ENCODE measurements at places on chromosomes 16 and 17.

GRCh38 chr17:63221939-63222338 lies 224.2 kb downstream of the CYB561 start:
- no peak for DNase-seq

GRCh38 chr16:5633845-5634440 lies 536.3 kb upstream of the EEF2KMT start:
- no peak for DNase-seq

- no peak for DNase-seq
Measured at GRCh38 chr17:71378741-71379140, 742.1 kb upstream of the SOX9 start.

GRCh38 chr16:1351215-1351581 lies 480 bp downstream of the TSR3 start:
- no peak for DNase-seq

DNA sequence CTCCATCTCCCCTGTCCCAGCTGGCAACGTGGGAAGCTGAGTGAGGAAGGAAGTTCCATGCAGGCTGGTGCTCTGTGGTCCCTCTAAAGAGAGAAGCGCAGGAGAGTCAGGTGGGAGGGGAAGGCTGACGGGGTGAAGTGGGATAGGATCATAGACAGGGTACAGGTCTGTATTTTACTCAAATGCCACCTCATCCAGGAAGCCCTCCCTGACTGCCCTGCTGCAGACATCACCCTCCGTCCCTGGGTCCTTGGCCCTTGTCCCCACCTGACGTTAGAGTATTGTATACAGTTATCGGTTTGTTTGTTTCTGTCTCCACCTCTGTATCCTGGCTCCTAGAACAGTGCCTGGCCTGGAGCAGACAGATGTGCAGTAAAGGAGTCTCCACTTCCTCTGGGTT lies 11.7 kb downstream of the CANT1 start:
- no peak for DNase-seq

GRCh38 chr16:31301708-31302400 lies 42.1 kb downstream of the ITGAM start:
- no peak for DNase-seq

DNA sequence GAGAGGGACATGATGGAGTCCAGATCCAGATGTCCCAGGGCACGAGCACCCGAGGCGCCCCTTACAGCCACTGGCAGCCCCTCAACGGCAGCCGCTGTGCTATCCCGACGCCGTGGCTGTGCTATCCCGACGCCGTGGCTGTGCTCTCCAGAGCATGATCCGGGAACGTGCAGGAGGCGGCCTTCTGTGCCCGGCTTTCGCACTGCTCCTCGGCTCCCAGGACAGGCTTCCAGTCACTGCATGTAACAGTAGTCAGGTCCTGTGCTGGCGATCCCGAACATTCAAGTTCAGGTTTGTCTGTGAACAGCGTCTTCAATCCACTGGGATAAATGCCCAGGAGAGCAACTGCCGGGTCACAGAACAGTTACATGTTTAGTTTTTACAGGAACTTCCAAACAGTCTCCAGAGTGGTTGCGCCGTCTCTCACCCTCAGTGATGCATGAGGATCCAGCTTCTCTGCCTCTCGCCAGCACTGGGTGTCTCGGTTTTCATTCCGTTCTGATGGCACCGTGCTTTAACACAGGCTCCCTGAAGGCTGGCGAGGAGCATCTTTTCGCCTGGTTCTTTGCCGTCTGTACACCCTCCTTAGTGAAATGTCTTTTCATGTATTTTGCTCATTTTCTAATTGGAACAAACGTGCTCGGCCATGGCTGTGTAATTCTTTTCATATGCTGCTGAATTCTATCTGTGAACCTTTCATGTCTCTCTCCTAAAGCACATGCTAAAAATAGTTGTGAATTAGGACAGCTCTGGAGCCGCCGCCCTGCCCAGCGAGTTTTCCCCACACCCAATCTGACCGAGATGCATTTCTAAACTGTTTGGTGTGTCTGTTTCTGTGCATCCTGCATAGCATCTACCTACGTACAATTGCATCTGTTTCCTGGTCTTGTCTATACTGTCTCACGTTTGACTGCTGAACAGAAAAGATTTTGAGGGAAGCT lies 72.6 kb upstream of the METRNL start:
- no peak for DNase-seq

GRCh38 chr17:48961516-48962233 lies 6.7 kb downstream of the GIP start:
- peak; percentile 89 for DNase-seq

DNA sequence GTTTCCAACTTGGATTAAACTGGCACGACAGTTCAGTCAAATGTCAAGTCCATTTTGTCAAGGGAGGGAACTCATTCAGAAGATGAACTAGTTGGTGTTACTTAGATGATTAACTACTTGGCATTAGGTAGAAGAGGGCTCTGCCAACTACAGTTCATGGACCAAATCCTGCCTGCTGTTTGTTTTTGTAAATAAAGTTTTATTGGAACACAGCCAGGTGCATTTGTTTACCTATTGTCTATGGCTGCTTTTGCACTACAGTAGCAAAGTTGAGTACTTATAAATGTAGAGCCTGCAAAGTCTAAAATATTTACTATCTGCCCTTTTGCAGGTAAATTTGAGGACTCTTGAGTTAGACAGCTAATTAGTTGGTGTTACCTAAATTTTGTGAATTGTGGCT lies 410.0 kb downstream of the MAF start:
- DNase-seq: no peak

GRCh38 chr17:27754549-27754948 lies 45.8 kb downstream of the NOS2 start:
- DNase-seq: no peak

GRCh38 chr17:6592173-6592572 lies 35.8 kb upstream of the PITPNM3 start:
- DNase-seq: no peak

DNA sequence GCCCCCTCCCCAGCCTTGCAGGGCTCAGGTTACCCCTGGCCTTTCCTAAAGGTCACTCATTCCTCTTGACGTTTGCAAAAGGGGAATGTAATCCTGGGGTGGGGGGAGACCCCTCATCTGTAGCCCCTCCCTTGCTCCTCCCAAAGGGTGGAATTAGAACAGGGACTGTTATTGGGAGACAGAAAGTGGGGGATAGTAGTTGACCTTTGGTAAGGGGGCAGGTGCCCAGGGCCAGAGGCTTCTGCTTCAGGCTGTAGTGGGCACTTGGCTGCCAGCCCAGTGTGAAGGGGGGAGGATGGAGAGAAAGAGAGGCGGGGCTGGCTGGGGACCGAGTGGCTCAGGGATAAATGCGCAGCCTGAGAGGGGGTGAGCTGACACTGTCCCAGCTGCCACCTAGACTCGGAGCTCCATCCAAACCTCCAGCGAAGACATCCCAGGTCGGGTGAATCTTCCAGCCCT lies at the start of gene ENO3:
Gene ENO3 (plus strand): TSS at position 374 of the 459 bp plus-strand sequence. CDS start 711 bp downstream, outside the sequence.
- peak; percentile 78 for DNase-seq

DNA sequence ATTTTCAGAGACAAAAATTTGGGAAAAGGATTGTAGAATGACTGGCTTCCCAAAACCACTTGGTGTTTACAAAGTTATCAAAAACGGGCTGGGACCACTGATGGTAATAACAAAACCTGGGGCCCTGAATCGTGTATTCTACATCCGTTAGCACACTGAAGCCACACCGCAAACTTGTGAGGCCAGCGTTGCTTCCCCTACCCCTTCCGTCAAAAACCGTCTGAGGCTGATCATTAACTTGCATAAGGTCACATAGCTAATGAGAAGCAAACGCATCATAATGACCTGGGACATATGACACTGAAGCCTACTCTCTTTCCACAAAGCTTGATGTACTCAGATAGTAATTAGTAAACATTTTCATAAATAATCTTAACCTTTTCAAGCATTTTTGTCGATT lies 704.3 kb downstream of the MAF start:
- no peak for DNase-seq

DNA sequence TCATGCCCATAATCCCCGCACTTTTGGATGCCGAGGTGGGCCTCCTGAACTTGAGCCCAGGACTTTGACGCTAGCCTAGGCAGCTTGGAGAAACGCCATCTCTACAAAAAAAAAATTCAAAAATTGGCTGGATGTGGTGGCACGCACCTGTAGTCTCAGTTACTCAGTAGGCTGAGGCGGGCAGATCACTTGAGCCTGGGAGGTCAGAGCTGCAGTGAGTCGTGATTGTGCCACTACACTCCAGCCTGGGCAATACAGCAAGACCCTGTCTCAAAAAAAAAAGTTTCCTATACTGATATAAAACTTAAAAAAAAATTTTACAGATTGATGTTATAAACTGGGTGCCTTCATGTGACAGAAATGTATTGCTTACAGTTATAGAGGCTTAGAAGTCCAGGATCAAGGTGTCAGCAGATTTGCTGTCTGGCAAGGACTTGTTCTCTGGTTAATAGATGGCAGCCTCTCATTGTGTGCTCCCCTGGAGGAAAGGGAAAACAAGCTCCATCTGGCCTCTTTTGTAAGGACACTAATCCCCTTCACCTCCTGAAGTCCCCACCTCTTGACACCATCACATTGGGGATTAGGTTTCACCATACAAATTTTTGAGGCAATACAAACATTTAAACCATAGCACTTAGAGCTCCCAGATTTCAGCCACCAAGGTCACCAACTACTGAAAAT lies 8.5 kb upstream of the CES3 start:
- DNase-seq: peak; percentile 76

DNA sequence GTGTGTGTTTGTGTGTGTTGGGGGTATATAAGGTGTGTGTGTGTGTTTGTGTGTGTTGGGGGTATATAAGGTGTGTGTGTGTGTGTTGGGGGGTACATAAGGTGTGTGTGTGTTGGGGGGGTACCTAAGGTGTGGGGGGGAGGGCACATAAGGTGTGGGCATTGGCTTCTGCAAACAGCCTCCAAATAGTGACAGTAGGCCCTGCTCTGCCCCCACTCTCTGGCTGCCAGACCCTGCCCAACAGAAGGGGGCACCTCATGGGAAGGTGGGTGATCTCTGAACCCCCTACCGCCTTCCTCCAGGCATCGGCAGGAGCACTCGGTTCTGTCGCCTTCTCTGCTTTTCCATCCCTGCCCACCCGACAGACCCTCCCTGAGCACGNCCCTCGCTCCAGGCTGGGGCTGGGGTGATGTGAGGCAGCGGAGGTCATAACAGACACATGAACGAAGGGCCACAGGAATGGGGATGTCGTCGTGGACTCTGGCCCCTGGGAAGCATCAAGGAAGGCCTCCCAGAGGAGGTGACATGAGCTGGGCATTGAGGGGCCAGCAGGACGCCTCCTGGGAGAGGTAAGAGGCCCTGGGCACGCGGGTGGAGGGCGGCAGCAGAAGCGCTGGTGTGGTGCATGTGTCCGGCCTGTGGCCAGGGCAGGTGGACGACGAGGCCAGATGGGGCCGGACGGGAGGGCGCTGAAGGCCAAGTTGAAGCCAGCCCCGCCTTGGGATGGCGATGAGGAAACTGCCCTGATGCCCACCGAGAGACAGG lies 136.6 kb upstream of the RPH3AL start:
- no peak for DNase-seq

DNA sequence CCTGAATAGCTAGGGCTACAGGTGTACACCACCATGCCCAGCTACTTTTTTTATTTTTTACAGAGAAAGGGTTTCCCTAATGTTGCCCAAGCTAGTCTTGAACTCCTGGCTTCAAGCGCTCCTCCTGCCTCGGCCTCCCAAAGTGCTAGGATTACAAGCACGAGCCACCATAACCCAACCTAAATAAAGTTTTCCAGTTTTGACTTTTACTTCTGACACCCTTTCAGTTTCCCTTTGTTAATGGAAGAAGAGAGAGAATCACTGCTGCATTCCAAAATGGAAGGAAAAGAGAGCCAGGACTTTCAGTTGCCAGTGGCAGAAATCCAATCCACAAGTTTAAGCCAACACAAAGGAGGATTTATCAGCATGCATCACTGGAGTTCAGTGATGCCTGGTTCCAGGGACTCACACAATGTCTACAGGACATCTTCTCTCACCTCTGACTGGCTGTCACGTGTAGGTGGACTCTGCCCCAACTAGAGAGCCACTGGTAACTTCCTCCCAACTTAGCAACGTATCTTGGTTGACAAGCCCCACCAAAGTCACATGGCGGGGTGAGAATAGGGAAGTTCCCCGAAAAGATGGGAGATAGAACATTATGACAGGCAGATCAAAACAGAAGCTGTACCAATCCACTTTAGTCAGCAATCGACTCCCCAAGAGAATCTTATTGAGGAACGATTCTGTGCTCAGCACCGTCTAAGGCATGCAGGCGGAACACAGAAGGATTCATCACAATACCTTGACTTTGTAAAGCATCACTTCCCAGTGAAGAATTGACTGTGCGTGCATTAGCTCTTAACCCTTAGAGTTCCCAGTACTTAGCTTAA lies 46.5 kb downstream of the GAS7 start:
- DNase-seq: no peak

- DNase-seq: no peak
Measured at GRCh38 chr17:70423562-70423961, 254.2 kb downstream of the KCNJ2 start.

DNA sequence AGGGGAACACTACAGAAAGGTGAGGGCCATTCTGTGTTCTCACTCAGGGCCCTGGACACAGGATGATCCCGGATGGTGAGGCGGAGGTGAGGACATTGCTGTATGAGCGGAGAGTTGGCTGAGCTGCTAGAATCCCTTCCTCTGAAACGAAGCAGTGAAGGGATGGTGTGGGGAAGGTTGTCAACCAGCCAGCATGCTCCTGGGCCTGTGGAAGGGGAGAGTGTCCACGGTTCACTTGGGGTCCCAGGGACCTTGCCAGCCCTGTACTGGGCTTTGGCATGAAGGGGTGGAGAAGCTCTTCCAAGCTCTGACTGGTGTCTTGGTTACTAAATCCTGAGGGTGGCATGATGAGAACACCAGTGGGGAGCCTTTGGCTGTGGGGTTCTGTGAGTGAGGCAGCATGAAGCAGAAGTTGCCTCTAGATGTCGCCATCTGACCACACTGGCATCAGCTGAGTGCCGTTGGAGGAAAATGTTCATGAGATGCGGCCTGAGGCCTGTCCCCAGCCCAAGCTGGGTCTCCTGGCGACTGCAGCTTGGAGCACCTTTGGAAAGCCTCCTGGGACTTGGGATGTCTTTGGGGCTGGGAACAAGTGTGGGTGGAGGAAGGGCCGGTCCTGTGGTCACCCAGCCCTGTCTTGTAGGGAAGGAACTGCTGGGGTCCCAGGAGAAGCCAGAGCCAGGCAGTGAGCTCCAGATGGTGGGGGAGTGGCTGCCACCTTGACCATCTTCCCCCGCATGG lies 14.8 kb downstream of the PDP2 start:
- peak; percentile 84 for DNase-seq

DNA sequence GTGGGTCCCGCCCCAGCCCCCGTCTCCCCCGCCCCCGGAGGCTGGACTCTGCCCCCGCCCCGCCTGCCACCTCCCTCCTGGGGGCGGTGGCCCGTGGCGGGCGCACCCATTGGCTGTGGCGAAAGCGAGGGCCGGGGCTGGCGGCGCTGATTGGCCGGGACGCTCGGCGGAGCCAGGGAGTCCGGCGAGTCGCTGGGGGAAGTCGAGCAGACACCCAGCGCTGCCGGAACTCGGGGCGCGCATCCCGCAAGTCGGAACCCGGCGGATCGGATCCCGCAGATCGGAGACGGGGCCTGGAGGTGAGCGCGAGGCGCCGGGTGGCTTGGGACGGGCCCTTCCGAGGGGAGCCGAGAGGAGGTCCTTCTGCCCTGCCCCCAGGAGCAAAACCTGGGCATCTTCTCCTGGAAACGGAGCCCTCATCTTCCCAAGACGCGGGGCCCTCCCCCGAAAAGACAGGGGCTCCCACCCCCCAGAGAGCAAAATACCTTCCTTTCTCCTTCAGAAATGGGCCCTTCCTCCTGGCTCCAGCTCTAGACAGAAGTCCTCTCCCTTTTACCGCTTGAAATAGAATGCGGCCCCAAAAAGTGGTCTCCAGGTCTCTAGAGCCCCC lies at the start of gene ABAT:
Gene ABAT (plus strand): TSS at position 205 of the 610 bp plus-strand sequence. CDS start 61,123 bp downstream, outside the sequence.
- peak; percentile 86 for DNase-seq

- no peak for DNase-seq
Measured at GRCh38 chr17:21573961-21574610, 118.2 kb upstream of the KCNJ18 start.

All from WERI-Rb-1 (cell line).